Hematopoietic multipotent progenitor cell treated with erythropoietin and hydrocortisone succinate and interleukin-3 and kit ligand, for 15 days (in vitro differentiated cells): ENCODE measurements at places on chromosomes 13 and 19.
A peak's percentile ranks its signal among the peaks of the same experiment; 100 is the strongest.

- no peak for DNase-seq
Observed at GRCh38 chr19:34504273-34504808, 22.8 kb downstream of the WTIP start.

DNA sequence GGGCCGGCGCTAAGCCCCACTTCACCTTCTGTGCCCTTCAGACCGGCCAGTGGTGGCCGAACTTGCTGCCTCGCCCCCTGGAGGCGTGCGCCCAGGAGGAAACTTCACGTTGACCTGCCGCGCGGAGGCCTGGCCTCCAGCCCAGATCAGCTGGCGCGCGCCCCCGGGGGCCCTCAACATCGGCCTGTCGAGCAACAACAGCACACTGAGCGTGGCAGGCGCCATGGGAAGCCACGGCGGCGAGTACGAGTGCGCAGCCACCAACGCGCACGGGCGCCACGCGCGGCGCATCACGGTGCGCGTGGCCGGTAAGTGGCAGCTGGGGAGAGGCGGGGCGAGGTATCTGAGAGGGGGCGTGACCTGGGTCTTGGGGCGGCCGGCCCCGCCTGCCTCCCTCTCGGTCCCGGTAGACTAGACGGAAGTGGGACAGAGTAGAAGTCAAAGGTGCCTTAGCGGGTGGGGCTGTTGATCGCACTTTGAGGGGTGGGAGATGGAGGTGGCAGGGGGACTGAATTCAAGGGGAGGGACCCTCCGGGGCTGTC is 5.6 kb downstream of the ICAM5 start:
- peak; percentile 62 for DNase-seq

GRCh38 chr19:12979974-12980373 is 10.6 kb downstream of the DAND5 start:
- no peak for DNase-seq

- DNase-seq, result no peak
Observed at GRCh38 chr19:41050426-41050825, 37.8 kb upstream of the CYP2A13 start.

- no peak for DNase-seq
Observed at GRCh38 chr13:65149687-65150086, 2080.4 kb downstream of the PCDH9 start.

DNA sequence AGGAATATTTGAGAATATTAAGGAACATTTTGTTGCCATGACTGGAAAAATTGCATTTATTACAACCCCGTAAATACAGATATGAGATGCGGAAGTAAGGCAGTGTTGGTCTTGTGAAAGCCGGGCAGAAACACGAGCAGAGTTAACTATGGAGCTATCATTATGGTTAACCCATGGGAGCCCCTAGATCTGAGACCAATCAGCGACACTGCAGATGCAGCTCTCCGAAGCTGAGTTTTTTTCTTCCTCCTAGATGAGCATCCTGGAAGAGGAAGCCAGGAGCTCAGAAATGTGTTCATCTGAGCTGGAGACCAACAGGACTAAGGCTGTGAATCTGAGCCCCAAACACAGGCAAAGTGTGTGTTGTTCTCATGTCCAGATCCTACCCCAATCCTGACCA is 123.0 kb upstream of the KL start:
- DNase-seq, result no peak

DNA sequence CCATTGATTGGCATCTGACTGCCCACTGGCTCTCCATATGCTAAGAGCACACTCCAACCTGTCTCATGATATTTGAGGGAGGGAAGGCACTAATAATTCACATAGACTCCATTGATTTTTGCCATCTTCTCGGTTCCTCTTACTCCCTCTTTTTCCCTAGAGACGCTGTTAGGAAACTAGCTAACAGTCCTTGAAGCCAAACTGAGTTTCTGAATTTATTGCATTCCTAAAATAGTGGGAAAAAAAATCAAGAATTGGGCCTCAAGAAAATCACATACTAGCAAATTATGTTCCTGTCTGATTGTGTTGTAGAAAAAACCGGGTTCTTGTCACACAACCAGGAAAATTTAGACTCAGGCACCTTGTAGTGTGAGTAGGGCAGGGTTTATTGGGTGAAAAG is 86.4 kb upstream of the SLC7A1 start:
- DNase-seq, result no peak

GRCh38 chr13:96860882-96861281 is 133.4 kb downstream of the OXGR1 start:
- DNase-seq, result no peak

DNA sequence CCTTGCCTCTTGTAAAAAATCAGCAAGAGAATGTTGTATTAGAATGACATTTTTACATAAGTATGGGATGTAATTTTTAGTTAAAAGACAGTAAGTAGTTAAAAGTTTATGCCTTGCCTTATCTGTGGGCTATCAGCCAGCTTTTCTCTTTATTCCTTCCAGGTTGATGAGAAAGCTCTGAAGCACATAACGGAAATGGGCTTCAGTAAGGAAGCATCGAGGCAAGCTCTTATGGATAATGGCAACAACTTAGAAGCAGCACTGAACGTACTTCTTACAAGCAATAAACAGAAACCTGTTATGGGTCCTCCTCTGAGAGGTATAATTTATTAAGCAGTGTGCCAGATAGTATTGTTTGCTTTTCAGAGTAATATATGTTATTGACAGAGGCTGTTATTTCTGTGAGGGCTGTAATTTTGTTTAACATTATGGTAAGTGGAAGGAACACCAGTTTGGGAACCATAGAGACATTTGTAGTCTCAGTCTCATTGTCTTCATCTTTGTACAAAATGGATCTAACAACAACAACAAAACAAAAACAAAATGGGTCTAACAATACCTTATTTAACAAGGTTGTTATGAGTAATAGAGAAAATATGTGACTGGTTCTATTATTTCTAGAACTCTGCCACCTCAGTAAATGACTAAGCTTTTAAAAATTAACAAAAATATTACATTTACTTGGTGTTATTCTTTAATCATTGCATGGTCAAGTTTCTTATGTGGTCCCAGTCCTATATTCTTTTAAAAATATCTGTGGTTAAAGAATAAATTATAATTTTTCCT is 112.8 kb downstream of the TDRD3 start:
- DNase-seq, result no peak
